Mesenteric fat pad (tissue), 1 donor: ENCODE measurements at places on chromosomes 4 and X.
A peak's percentile ranks its signal among the peaks of the same experiment; 100 is the strongest.

DNA sequence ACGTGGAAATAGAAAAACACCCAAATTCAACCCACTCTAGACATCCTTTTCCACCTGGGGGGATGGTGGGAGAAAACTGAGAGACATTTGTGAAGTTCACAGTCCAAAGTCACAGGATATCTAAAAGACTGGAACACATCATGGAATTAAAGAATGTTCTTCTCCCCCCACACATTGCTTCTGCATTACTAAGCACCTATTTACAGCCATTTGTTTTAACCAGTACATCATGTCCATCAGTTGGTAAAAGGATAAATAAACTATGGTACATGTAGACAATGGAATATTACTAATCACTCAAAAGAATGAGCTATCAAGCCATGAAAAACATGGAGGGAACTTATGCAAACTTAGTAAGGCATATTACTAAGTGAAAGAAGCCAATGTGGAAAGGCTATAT is 185.5 kb upstream of the ANXA10 start:
- no peak for DNase-seq

GRCh38 chrX:15854080-15854655 is 445 bp downstream of the AP1S2 start:
- no peak for DNase-seq

- DNase-seq = no peak
Observed at GRCh38 chrX:56310581-56310980, 78.4 kb downstream of the KLF8 start.

GRCh38 chr4:124060261-124060918 is 652.1 kb downstream of the ANKRD50 start:
- DNase-seq = no peak

DNA sequence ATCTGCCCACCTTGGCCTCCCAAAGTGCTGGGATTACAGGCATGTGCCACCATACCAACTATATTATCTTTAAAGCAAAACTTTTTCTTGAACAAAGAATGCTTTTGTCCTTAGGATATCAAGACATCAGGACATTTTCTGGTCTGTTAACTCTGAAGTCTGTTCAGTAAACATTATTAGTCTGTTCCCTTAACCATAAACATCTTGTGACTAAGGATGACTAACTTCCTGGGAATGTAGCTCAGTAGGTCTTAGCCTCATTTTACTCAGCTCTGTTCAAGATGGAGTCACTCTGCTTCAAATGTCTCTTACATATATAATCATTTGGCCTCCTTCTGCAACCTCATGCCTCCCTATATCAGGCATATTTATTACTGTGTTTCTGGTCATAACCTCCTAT is 122.9 kb downstream of the UBE2NL start:
- no peak for DNase-seq

GRCh38 chr4:42655921-42656678 is 805 bp downstream of the ATP8A1 start:
- DNase-seq = peak; percentile 91

- DNase-seq = no peak
Observed at GRCh38 chrX:47321386-47321785, 49.0 kb upstream of the ZNF157 start.

DNA sequence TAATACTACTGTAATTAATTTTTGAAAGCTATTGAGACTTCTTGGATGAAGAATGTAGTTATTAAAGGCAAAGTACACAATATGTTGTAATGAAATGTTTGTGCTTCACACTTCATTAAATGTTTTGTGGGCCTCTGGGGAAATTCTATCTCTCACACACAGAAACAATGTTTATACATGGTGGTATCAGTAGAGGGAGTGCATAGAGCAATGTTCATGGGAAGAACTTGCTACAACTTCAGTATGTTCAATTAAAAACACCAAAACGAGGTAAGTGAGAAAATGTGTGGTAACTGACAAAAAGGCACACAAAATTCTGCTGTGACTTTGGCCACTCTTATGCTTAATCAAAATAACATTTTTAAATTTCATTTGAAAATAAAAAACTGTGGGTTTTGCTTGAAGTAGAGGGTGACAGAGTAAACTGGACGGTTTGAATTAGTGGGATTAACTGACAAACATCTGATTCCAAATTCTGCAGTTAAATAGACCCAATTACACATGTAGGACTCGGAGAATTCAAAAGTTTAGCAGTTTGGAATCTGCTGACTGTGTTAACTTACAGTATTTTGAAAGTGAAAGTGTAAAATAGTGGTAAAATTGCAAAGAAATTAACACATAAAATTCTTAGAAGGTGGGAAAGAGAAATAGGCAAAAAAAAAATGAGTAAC is 111.4 kb upstream of the TTC29 start:
- DNase-seq = no peak

DNA sequence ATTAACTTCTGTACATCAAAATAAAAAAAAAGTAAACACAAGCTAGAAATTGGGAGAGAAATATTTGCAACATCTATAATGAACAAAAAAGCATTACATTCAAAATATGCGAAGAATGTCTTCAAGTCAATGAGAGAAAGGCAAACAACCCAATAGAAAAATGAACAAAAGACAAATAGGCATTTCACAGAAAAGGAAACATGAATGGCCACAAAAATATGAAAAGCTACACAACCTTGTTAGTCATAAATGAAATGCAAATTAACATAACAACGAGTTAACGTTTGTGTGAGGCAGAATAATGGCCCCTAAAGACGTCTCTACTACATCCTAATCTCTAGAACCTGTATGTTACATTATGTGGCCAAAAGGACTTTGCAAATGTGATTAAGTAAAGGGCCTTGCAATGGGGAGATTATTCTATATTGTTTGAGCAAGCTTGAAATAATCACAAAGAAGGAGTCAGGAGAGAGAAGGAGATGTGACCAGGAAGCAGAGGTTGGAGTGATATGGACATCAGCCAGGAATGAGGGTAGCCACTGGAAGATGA is 86.8 kb downstream of the WDFY3 start:
- no peak for DNase-seq

- no peak for DNase-seq
Observed at GRCh38 chrX:41781500-41781899, 57.5 kb downstream of the GPR82 start.

DNA sequence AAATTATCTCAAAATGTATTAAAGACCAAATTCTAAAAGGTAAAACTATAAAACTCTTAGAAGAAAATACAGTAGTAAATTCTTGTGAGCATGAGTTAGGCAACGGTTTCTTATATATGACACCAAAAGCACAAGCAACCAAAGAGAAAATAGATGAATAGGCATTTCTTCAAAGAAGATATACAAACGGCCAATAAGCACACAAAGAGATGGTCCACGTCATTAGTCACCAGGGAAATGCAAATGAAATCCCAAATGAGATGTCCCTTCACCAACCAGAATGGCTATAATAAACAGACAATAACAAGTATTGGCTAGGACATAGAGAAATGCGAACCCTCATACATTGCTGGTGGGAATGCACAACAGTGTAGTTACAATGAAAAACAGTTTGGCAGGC is 44.6 kb downstream of the RAB33A start:
- no peak for DNase-seq

GRCh38 chr4:11720292-11720691 is 291.6 kb upstream of the HS3ST1 start:
- DNase-seq = no peak

- DNase-seq = no peak
Observed at GRCh38 chr4:69876071-69876470, 16.1 kb upstream of the SULT1E1 start.

GRCh38 chr4:70711599-70711998 is 10.2 kb upstream of the RUFY3 start:
- DNase-seq = no peak

- no peak for DNase-seq
Observed at GRCh38 chr4:15262396-15262795, 165.4 kb upstream of the C1QTNF7 start.

GRCh38 chr4:48033825-48034413 is 17.3 kb downstream of the NIPAL1 start:
- no peak for DNase-seq

DNA sequence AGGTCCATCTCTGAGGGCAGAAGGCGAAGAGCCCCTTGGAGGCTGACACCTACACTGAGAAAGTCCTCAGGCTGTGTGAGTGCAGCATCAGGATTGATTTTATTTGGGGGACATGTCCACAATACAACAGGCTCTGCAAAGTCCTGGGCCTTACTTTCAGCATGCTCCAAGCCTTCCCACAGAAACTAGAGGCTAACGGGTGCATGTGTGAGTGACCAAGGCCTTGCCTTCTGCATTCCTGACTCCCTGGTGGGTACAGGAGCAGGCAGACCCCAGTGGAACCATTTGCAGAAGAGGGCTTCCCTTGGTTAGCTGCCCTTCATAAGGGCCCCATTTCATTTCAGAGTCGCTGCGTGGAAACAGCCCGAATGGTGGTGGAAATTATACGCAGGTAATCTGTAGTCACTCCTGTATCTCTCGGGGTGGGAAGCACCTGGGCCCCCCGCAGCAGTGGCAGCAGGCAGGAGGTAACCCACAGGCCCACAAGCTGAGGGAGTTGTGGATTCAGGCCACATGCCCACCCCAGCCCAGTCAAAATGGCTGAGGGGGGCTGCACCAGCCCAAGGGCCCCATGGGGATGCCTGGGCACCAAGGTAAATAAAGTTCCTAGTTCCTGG is 37.7 kb downstream of the NSG1 start:
- peak; percentile 43 for DNase-seq

- DNase-seq = no peak
Observed at GRCh38 chr4:185590982-185591381, 55.7 kb upstream of the PDLIM3 start.

DNA sequence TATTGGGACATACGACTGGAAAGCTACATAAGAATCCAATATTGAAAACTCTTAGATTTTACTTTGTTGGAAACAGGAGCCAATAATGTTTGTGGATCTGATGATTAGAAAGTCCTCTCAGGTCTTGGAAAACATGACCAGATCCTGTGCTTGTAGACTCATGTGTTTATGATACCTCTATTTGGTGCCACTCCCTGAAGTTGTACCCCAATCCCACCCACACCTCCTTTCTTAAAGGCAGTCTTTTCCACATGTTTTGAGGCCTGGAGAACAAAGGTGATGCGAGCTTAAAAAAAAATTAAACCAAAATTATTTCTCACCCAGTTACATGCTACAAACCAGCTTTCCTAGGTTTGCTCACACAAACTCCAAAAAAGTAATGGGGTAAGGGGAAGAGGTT is 262.7 kb downstream of the PTTG2 start:
- DNase-seq = no peak

DNA sequence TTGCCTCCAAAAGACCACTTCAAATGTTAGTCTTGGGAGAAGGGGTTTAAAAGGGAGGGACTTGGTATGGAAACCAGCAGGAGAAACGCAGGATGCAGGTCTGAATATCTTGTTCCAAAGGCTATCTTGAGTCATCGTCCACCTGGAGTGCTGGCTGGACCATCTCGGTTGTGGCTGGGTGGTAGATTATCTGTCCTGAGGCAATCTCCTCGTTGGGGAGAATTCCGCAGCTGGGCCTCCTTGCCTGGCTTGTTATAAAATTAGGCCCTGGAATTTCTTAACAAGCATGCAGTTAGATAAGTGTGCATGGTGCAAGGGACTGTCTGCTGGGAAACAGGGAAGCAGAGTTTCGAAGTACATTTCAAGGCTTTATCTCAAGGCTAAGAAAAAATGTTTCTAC is 2045.7 kb upstream of the TENM3 start:
- no peak for DNase-seq

DNA sequence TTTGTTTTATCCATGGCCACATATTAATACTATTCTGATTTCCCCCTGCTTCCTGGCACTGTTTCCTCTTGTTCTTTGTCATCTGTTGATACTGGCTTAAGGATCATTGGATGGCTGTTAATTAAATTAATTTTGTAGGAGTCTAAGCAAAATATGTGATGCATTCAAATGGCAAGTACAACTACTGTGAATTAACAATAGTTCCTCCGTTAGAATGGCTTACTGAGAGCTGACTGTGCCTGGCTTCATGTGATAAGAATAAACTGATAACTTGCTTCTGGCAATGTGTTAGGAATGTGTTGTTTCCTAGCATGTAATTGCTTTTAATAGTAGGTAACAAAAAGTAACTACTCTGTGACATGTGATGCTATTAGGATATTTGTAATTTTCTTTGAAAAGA is 98.5 kb downstream of the RPA4 start:
- DNase-seq = no peak

DNA sequence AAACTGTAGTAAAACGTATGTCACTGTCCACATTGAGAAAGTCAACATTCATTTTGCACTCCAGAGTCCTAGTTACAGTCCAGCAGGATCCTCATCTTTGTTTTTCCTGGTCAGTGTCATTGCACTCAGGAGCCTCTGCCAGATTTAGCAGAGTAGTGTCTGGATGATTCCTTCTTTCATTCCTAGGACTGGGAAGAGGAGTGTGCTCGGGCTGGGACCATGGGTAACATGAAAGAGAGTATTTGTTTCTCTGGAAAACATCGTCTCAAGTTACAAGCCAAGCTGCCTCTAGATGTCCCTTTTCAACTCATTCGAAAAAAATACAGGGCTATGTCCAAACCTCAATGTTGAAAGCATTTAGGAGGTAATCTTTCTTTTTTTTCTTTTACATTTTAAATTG is 69.9 kb upstream of the TNIP3 start:
- no peak for DNase-seq

GRCh38 chr4:98996056-98996764 is 689 bp downstream of the METAP1 start:
- DNase-seq = no peak

DNA sequence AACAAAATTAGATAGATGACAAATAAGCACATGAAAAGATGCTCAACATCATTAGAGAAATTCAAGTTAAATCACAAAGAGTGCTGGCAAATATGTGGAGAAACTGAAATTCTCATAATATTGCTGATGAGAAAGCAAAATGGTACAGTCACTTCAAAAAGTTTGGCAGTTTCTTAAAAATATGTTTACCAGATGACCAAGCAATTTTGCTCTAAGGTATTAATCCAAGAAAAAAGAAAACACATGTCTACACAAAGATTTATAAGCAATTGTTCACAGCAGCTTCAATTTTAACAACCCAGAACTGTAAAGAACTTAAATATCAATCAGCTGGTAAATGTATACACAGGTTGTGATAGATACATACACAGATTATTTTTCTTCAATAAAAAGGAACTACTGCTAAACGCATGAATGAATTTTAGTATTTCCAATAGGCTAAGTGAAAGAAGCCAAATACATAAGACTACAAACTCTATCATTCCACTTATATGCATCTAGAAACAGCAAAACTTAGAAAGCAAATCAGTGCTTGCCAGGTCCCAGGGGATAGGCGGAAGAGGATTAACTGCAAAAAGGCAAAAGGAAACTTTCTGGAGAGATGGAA is 11.7 kb downstream of the OTUD4 start:
- DNase-seq = no peak

GRCh38 chr4:150794706-150795105 is 212.8 kb downstream of the MAB21L2 start:
- DNase-seq = no peak

- DNase-seq = no peak
Observed at GRCh38 chr4:7423391-7423790, 11.3 kb downstream of the PSAPL1 start.

- no peak for DNase-seq
Observed at GRCh38 chr4:182286035-182286434, 42.8 kb downstream of the TENM3 start.

- DNase-seq = no peak
Observed at GRCh38 chr4:138680989-138681604, 334.5 kb upstream of the NOCT start.
